ENCODE measurements at places on chromosomes 3 and 15.

DNA sequence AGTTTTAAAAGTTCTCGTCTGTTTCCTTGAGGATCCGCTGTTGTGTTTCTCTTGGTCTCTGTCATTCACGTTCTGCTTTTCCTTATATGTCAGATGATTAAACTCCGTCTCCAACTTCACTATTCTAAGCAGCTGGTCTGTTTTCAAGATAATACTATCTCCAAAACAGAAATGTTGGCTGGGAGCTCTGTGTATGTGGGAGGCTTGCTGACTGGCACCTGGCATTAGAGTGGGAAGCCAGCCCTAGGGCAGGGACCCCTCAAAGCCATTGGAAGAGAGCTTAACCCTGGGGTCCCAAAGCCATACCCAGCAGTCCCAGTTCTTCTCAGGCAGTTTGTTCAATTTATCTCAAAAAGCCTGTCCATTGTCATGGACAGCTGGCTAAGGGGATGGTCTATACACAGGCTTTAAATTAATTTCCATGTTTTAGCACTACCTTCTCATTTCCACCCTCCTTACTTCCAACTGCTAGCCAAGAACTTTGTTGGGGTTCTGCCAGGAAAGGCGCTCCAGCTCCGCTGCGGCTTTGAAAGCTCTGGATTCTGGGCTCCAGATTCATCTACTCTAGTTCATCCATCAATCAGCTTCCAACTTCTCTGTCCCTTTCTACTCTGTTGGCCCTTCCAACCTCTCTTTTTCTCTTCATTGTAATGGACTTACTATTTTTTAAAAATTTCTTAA, 9.2 kb downstream of the BTBD1 start:
- DNase-seq = no peak

- no peak for DNase-seq
Observed at GRCh38 chr15:99590913-99591646, 25.3 kb downstream of the MEF2A start.

DNA sequence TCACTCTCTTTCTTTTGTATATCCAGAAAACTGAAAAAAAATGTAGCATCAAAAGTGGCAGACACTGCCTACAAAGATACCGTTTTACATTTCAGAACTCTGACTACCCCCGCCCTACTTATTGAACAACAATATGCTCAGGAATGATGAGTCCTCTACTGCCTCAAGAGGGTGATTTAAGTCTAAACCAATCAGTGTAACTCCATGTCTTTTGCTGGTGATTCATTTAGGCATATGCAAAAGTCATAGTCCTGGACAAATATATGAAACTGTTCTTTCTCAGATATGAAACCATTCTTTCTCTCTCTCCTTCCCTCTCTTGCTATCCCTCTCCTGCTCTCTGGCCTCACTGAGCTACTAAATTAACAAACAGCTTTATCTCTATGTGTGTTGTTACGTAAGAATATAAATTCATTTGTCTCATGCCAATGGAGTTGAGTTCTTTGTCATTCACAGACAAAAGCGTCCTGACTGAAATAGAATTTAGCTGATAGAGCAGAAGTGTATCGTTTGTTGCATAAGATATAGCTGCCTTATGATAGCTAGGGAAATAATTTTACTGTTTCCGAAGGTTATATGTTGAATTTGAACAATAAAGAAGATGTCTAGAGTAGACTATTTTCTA, 133.7 kb upstream of the OSTN start:
- DNase-seq = no peak

- DNase-seq = no peak
Observed at GRCh38 chr15:76795217-76795616, 109.9 kb downstream of the SCAPER start.

GRCh38 chr3:78878011-78878410, 889.8 kb downstream of the ROBO1 start:
- no peak for DNase-seq

GRCh38 chr15:61216519-61216918, 12.6 kb downstream of the RORA start:
- no peak for DNase-seq

DNA sequence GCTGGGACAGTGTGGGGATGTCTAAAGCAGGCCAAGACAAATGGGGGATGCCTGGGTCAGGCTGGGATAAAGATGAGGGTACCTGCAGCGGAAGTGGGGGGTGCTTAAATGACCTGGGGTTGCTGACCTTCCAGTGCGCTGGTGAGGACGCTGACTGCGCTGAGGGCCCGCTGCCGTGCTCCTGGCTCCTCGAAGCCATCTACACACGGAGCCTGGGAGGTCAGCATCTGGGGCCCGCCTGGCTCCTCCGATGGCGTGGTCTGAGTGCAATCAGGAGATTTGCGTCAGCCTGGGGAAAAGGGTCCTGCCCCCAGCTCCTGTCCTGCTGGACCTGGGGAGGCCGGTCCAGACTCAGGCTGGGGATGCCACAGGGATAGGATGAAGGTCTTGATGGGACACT, 50.7 kb downstream of the SCN5A start:
- no peak for DNase-seq

- no peak for DNase-seq
Observed at GRCh38 chr3:179081885-179082284, 10.3 kb upstream of the ZMAT3 start.

GRCh38 chr3:143810953-143811265, 37.4 kb downstream of the SLC9A9 start:
- no peak for DNase-seq

DNA sequence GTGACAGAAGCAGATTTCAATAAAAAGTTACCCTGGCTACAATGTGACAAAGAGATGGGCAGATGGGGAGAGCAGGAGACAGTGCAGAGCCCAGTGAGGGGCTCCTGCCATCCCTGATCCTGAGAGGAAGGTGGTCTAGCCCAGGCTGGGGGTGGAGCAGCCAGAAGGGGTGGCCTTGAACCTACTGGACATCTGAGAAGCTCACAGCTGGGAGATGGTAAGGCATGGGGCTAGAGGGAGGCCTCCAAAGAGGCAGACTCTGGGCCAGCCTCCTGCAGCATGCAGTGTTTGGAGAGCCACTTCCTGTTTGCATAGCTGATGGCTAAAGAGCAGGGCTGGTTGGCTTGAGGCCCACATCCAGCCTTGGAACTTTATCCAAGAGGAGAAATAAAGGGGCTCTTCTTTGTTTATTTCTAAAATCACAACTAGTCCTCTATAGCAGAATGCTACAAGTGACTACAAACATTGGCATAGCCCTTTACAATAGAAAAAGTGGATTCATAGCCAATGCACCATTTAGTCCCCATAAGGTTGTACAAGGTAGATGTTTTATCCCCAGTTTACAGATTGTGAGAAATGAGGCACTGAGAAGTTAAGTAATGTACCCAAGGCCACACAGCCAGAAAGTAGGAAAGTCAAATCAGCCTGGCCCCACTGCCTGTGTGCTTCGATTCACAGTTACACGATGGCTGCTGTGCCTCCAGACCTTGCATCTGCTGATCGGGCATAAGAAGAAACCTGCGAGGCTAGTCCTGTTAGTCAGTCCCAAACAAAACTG, 4.6 kb downstream of the EFCC1 start:
- no peak for DNase-seq

GRCh38 chr15:32794973-32795372, 77.2 kb downstream of the GREM1 start:
- DNase-seq = no peak

DNA sequence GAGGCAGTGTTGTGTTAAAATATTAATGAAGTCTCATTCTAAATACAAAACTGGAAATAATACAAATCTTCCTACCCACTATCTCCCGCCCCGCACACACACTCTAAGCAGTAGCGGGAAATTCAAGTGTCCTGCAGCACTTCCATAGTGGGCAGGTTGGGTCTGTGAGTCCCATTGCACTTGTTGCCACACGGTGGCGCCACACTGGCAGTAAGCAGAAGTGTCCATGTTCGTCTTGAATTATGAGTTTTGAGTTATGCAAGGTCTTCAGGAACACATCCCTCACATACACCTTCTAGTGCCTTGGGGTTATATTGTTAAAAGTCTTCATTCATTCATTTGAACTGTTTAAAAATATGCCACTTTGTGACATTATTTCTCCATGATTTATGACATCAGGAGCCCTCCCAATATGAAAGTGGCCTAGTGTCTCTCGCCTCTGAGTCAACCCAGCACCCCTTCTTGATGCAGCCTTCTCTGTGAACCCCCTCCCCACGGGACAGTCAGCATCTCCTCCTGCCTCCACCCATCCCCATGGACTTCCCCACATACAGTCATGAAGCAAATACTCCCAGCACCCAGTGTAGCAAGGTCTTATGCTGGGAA, 17.6 kb upstream of the CCDC174 start:
- DNase-seq = peak; percentile 30

- DNase-seq = no peak
Observed at GRCh38 chr3:194135516-194135805, 487 bp upstream of the HES1 start.

DNA sequence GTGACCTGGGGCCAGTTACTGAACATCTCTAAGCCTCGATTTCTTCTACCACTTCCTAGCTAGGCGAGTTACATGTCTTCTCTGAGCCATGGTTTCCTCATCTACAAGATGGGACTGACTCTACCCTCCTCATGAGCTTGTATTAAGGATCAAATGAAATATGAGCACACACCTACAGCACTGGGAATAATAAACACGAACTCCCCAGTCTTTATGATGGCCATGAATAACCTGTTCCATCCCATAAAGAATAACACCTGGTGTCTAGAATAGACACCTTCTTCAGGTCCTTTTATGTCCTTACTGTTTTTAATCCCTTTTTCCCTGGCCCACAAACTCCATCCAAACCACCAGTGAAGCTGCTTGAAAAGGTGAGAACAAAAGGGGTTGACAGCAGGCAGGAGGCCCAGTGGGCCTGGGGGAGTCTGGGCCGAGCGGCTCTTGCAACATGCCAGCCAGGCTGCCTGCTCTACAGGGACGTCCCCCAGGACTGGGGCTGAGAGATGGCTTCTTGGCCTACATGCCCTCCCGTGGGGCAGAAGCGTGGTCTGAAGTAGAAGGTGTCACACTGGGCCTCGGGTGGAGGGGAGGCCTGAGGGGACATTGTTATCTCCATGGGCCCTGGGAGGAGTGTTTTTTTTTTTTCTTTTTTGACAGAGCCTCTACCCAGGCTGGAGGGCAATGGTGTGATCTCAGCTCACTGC, 178.2 kb downstream of the RAB11A start:
- no peak for DNase-seq

DNA sequence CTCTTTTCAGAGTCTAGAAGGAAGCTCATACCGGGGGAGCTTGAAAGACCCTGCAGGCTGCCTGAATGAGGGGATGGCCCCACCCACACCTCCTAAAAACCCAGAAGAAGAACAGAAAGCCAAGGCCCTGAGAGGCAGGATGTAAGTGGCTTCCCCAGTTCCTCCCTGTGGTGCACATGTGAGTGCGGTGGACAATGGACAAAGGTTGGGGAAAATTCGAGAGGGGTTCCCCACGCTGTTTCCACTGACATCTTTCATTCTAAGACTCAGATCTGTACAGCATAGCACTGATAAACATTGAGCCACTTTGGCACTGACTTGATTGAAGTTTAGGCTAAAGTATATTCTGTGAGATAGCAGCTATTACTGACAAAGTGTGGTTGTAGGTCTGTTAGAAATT, 79.5 kb upstream of the UMPS start:
- no peak for DNase-seq

DNA sequence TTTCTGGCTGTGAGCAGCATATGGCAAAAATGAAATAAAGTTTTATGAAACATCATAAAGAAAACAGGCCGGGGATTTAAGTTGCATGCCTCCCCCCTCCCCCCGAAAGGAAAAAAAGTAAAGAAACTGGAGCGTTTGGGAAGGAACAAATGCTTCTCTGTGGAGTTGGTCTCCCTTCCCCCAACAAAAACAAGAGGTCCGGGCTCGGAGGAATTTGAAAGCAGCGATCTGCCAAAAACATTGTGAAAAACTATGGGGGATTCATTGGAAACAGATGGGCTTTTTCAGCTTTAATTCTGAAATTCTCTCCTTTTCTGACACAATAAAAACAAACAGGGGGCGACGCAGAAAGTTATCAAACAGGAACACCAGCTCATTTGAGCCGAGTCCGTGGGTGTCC, 17.0 kb downstream of the RGMA start:
- no peak for DNase-seq

- DNase-seq = no peak
Observed at GRCh38 chr3:183527428-183528379, 27.8 kb downstream of the KLHL6 start.

- no peak for DNase-seq
Observed at GRCh38 chr3:182710557-182711157, 82.6 kb upstream of the ATP11B start.

DNA sequence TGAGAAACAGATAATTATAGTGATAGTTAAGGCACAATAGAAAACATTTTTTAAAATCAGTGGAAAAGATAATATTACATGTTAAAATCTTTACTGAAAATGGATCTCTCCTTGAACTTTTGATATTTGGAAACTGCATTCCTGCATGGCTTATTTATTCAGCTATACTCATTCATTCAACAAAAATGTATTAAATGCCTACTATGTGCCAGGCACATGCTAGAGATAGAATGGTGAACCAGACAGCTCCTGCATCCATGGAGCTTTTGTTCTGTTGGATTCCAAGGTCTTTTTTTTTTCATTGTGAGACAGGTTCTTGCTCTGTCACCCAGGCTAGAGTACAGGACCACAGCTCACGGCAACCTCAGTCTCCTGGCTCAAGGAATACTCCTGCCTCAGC, 4.5 kb downstream of the PXK start:
- DNase-seq = no peak

GRCh38 chr3:9721700-9722060, 9.9 kb upstream of the BRPF1 start:
- DNase-seq = no peak

- DNase-seq = no peak
Observed at GRCh38 chr3:106345353-106346027, 476.7 kb upstream of the CBLB start.

- no peak for DNase-seq
Observed at GRCh38 chr15:52193321-52193720, 2.1 kb upstream of the GNB5 start.

DNA sequence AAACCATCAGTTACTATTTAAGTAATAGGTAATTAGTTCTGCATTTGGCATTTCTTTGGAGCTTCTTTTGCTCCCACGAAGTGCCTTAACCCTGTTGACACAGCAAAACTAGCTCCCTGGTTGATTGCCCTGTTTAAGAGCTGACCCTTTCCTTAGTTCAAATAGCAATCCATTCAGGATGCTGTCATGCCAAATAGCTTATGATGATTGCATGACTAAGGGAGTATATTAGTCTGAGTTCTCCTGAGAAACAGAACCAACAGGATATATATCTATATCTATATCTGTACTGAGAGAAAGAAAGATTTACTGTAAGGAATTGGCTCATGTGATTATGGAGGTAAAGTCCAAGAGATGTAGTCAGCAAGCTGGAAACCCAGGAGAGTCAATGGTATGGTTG, 50.3 kb upstream of the SPRED1 start:
- DNase-seq = no peak

- DNase-seq = no peak
Observed at GRCh38 chr15:48888836-48889235, 10.9 kb downstream of the EID1 start.

- no peak for DNase-seq
Observed at GRCh38 chr3:170734043-170734734, 135.8 kb downstream of the RPL22L1 start.

DNA sequence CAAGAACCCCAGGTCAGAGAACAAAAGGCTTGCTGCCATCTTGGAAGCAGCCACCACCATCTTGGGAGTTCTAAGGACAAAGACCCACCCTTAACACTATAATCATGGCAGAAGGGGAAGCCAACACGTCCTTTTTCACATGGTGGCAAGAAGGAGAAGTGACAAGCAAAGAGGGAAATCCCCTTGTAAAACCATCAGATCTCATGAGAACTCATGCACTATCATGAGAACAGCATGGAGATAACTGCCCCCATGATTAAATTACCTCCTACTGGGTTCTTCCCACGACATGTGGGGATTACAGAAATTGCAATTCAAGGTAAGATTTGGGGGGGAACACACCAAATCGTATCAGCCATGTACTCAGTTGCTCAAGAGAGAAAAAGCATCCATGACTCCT, 21.1 kb upstream of the GBE1 start:
- DNase-seq = no peak
